NCI-H2081 treated with DMSO at 0.1 percent for 48 hours (cell line): ENCODE measurements at places on chromosomes 1 and 21.

DNA sequence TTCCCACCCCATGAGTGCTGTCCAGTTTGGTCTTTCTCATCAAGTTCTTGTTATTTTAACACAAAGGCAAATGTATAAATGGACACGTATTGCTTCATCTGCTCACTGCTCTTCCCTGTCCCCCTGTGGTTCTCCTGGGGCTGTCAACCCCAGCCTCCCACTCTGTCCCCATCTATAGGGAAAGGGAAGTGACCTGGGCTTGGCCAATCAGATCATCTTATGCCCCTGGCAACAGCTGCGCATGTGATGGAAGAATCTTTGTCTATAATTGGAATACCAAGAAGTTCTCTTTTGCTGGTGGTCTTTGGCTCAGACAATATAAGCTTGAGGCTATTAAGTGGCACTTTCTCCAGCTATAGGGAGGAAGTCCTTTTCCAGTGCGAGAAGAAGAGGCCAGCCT is 4.7 kb upstream of the CCSAP start:
- no peak for DNase-seq

DNA sequence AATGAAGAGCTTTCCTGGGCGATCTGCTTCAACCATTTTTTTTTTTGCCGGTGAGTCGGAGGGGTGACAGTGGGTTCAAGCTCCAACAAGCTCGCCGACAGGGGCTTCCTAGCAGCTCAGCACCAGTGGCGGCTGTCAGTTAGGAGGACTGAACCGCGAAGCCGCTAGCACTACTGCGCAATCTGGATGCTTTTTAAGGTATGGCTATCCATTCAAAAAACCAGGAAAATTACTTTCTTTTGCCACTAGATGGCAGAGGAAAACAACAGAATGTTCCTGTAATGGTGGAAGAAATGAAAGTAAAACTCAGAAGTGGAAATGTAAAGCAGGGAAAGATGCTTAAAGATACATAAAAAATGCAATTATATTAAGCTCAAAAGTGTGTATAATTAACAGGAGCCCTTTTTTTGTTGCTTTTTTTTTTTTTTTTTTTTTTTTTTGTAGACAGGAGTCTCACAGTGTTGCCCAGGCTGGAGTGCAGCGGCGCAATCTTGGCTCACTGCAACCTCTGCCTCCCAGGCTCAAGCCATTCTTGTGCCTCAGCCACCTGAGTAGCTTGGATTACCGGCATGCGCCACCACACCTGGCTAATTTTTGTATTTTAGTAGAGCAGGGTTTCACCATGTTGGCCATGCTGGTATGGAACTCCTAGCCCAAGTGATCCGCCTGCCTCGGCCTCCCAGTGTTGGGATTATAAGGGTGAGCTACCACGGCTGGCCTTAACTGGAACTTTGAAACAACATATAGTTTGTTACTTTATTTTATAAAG is 8.5 kb downstream of the KYAT3 start:
- DNase-seq: no peak

GRCh38 chr1:170307426-170307825 is 161.7 kb downstream of the NTMT2 start:
- no peak for DNase-seq

DNA sequence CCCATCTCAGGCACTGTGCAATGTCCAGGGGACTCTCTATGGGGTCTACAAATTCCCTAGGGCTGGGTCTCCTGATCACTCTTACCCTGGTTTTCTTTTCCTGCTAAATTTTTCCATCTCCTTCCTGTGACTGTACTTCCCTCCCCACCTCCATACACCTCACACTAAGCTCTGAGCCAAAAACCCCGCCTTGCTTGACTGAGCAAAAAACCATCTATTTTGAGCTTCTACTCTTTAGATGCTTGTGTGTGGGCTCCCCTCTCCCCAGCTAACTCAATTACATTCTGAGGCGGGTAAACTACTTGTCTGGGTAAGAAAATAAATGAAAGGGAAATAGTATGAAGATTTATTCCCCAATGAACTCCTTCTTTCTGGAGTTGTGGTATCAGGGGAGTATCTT is 187.9 kb downstream of the PTPRU start:
- DNase-seq: no peak

- no peak for DNase-seq
Measured at GRCh38 chr1:33649759-33650158, 177.3 kb downstream of the ZSCAN20 start.
